ELR (cell line): ENCODE measurements at places on chromosomes 6 and 20.

GRCh38 chr6:45665859-45666258 lies 288.1 kb upstream of the SUPT3H start:
- DNase-seq, result no peak

DNA sequence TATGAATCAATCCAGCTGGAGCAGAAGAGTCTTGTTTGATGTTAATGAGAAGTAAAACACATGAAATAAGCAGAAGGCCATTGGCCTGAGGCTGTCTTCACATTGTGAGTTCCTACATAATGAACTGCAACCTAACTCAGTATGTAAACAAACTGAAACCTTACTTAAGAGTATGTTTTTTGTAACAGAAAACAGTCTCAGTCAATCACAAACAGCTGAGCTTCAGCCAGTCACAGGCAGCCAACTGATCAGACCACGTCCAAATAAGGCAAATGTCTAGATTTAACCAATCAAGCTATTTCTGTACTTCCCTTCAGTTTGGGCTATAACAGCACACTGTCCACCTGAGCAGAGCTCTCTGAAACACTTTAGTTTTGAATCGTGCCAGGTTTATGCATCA lies 234.7 kb downstream of the TRDN start:
- DNase-seq, result no peak

DNA sequence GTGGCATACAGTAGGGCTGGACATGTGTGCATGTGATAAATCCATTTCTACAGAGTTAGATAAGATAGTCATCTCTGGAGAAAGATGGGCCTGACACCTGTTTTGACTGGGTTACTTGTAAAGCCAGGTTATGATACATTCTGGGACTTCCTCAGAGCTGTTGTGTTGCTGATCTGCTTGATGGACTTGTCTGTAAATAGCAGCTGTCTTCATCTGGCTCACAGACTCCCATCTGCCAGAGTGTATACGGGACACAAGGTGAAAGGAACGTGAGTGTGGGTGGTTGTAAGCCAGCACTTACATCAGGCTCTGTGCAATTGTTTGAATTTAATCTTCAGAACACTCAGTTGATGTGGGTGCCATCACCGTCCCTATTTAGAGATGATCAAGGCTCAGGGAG lies 49.8 kb downstream of the ZDHHC14 start:
- no peak for DNase-seq

- DNase-seq, result peak; percentile 50
Measured at GRCh38 chr20:47691625-47692024, 93.7 kb downstream of the SULF2 start.

GRCh38 chr6:32613475-32613874 lies 23.7 kb upstream of the HLA-DQA1 start:
- no peak for DNase-seq

DNA sequence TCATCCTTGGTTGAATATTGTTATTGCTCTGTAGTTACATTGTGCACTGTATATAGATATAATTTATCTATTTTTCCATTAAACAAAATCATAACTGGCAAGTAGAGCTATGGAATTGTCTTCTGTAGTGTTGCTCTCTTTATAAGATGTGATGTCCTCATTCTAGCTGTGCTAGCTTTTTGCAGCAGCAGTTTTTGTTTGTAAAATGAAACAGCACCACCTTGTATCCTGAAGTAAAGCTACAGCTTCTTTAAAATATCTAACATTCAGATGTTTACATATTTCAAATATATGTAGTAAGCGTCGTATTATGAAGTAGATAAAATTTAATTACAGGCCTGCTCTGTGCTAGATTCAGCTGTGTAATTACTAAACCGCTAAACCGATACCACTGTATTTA lies 328.8 kb upstream of the MANEA start:
- no peak for DNase-seq

- DNase-seq, result no peak
Measured at GRCh38 chr6:13470238-13471140, 16.9 kb downstream of the GFOD1 start.
